ENCODE measurements at places on chromosomes 11 and 22. TPM values are rescaled to one million over a fixed set of nuclear protein-coding genes. Genes with fewer than 3 reads are reported as not detected.

CCS gene
- 13.5 TPM for total RNA-seq

PAMR1 gene
- total RNA-seq: 172 TPM

KDELR3 gene
- total RNA-seq: 43.1 TPM

ZNF280B gene
- 0.88 TPM for total RNA-seq

MRGPRX1 gene
- total RNA-seq: not detected

QSER1 gene
- 79.4 TPM for total RNA-seq

OR4D6 gene
- not detected for total RNA-seq

APOBEC3A gene
- total RNA-seq: not detected

GLYATL2 gene
- not detected for total RNA-seq

C22orf31 gene
- not detected for total RNA-seq

OR51E2 gene
- 1.8 TPM for total RNA-seq

DNA sequence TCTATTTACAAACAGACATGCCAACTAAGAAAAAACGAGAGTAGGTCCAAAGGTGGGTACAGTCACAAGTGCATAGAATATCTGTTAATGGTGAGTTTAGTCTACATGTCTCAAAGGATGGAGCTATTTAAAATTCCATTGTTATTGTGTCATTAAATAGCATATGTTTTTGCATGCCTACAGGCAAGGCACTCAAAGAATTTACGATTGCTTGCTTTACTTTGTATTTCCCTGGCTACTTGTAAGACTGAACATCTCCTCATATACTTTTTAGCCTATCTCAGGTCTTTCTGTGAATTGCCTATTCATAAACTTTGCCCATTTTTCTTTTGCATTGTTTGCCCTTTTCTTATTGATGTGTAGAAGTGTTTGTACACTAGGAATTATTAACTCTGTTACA lies 39.7 kb downstream of the DEUP1 start:
- DNase-seq: no peak

GRCh38 chr22:19909350-19910179 lies 32.0 kb upstream of the COMT start:
- DNase-seq: peak; percentile 84

- DNase-seq: no peak
Measured at GRCh38 chr11:126375726-126376125, 20.2 kb downstream of the ST3GAL4 start.

- DNase-seq: no peak
Measured at GRCh38 chr22:37896181-37896592, 9.9 kb upstream of the MICALL1 start.

GRCh38 chr11:45104790-45105084 lies 41.7 kb upstream of the PRDM11 start:
- no peak for DNase-seq

DNA sequence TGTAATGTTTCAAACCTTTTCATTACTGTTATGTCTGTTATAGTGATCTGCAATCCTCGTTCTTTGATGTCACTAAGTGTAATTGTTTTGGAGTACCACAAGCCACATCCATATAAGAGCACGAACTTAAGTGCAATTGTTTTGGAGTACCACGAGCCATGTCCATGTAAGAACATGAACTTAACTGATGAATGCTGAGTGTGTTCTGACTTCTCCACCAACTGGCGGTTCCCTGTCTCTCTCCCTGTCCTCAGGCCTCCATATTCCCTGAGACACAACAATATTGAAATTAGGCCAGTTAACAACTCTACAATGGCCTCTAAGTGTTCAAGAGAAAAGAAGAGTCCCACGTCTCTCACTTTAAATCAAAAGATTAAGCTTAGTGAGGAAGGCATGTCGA lies 23.5 kb downstream of the TESMIN start:
- no peak for DNase-seq

DNA sequence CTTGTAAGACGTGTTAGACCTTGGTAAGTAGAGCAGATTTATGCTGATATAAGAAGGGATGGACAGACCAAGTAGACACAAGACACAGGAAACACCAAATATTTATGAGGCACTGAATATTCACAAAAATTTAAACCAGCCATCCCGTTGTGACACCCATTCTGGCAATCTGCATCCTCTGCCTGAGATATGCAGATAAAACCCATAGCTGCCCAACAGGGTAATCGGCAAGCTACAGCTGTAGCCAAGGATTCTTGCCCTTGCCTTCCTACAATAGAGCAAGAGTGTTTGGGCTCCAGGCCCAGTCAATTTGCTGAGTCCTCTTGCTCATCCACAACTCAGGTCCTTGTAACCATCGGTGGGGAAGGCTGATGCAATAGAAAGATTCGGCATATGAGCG lies 18.5 kb upstream of the MPZL2 start:
- no peak for DNase-seq

DNA sequence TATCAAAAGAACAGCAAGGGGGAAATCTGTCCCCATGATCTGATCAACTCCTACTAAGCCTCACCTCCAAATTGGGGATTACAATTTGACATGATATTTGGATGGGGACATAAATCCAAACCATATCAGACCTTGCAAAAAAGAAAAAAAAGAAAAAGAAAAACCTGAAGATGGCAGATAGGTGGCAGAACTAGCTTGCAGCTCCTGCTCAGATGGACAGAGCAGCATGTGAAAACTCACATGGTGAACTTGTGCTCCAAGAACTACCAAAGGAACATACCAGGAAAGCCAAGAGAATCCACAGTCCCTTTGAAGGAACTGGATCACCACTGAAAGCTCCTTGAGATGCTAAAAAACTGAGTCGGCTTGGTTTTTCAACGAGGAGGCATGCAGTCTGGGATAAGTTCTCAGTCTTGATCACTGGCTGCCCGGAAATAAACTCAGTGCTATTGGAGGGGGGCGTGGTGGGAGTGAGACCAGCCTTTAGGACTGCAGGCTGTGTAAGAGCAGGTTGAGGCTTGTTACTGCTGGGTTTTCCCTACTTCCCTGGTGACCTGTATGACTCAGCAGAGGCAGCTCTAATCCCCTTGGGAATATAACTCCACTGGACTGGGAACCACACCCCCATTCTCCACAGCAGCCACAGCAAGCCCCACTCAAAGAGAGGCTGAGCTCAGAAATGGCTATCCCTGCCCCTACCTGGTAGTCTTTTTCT lies 358.3 kb upstream of the ARHGAP42 start:
- no peak for DNase-seq

DNA sequence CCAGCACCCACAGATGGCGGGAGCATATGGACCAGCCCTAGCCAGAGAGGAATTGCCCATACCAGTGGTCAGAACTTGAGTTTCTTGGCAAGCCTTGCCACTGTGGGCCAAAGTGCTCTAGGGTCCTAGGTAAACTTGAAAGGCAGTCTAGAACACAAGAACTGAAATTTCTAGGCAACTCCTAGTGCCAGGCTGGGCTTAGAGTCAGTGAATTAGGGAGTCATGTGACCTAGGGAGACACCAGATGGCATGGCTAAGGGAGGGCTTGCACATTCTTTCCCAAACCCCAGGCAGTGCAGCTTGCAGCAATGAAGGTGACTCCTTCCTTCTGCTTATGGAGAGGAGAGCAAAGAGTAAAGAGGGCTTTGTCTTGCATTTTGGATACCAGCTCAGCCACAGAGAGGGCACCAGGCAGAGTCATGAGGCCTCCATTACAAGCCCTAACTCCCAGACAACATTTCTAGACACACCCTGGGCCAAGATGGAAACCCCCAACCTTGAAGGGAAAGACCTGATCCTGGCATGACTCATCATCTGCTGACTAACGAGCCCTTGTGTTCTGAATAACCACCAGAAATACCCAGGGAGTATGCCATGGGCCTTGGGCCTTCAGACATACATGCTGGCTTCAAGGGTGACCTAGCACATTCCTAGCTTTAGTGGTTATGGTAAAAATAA lies 19.2 kb upstream of the OR56A3 start:
- no peak for DNase-seq

GRCh38 chr11:118258410-118258809 lies 5.7 kb downstream of the MPZL2 start:
- DNase-seq: no peak

- DNase-seq: no peak
Measured at GRCh38 chr22:30219049-30219654, 27.4 kb downstream of the LIF start.

DNA sequence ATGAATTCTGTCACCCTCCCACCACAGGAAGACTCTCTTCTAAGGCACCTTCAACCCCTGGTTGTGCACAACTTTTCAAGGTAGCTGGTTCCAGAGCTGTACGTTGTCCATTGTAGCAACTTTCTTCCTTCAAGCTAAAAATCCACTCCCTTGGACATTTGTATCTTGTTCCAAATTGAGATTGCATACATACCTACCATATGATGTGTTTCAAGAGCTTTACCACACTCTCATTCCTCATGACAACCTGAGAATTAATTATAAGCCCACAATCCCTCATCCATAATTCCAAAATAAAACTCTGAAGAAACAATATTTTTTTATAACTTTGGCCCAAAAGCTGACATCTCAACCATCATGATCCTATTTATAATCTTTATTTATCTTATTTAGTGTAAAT lies 3.0 kb downstream of the OR52W1 start:
- no peak for DNase-seq

- no peak for DNase-seq
Measured at GRCh38 chr11:71451596-71452198, 1.3 kb upstream of the NADSYN1 start.

- no peak for DNase-seq
Measured at GRCh38 chr22:17013396-17014100, 5.5 kb upstream of the GAB4 start.

- no peak for DNase-seq
Measured at GRCh38 chr11:23423104-23423503, 562.8 kb upstream of the CCDC179 start.

- DNase-seq: no peak
Measured at GRCh38 chr11:118406599-118407166, 5.3 kb downstream of the ATP5MG start.

DNA sequence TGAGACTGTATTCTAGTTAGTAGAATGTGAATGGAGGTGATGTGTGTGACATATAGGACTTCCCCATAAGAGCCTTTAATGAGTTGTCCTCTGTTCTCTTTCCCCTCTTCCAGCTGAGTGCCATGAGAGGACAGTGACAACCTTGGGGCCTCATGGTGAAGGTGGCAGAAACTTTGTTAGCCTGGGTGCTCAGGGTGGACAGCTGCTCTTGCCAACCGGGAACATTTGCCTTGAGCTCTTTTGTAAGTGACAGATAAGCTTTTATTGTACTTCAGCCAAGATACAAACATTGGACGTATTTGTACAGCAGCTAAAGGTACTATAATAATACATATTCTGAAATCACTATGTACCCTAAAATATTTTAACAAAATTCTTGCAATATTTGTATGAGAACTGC lies 33.0 kb upstream of the PLET1 start:
- no peak for DNase-seq

GRCh38 chr11:73237471-73238290 lies 19.6 kb downstream of the P2RY2 start:
- no peak for DNase-seq

- DNase-seq: no peak
Measured at GRCh38 chr11:85752201-85752889, 58.6 kb downstream of the SYTL2 start.

DNA sequence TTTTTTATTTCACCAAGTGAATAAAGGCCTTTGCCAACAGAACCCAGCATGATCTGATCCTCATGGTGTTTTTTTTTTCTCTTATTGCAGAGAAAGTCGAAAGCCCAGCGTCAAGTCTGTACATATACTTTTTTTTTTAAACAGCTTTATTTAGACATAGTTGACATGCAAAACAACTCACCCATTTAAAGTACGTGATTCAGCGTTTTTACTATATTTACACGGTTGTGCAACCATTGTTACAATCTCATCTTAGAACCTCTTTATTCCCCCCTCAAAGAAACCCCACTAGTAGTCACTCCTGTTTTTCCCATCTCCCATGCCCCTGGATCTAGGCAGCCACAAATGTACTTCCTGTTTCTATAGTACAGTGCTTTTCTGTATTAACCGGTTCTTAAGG lies 20.6 kb upstream of the AP1B1 start:
- DNase-seq: no peak

- DNase-seq: no peak
Measured at GRCh38 chr11:2766166-2766565, 66.4 kb upstream of the KCNQ1OT1 start.

GRCh38 chr11:35009944-35010342 lies 93.5 kb downstream of the PDHX start:
- DNase-seq: no peak

- no peak for DNase-seq
Measured at GRCh38 chr22:23531966-23532705, 48.0 kb downstream of the IGLL1 start.

- no peak for DNase-seq
Measured at GRCh38 chr11:58742981-58743880, 11.5 kb upstream of the GLYAT start.

DNA sequence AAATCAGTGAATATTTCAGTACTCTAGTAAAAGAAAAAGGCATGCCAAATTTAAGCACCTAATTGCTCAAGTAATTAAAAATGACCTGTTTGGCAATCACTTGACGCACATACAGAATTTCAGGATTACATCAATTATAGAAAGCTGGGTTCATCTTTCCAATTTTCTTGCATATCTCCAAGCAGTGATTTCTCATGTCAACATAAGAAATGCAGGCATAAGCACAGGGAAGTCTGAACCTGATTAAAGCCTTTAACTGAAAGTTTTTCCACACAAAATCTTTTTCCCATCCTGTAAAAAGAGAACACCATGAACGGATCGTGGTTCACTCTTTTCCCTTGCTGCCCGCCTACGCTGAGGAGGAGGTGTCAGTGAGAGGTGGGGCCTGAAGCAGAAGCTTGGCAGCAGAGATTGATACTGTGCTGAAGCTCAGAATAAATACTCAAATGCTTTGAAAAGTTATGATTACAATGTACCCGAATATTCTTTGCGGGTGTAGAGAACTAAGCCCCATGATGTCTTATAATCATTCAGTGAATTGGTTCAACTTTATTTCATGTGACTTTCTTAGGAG lies 704.1 kb upstream of the CCDC90B start:
- DNase-seq: peak; percentile 19

DNA sequence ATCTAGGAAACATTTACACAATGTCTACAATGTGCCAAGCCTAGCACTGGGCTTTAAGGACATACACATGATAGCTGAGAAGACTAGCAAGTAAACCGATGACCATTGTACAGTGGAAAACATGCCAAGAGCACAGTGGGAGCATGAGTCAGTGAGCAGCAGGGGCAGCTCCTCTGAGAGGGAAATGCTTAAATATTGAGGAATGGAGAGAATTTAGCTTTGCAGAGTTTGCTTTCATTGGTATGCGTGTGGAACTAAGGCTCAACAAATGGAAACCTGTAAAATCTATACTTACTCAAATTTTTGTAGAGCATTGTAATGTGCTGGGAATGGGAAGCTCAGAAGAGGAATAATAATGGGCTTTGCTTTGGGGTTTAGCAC lies 282.3 kb downstream of the ST3GAL4 start:
- DNase-seq: no peak

DNA sequence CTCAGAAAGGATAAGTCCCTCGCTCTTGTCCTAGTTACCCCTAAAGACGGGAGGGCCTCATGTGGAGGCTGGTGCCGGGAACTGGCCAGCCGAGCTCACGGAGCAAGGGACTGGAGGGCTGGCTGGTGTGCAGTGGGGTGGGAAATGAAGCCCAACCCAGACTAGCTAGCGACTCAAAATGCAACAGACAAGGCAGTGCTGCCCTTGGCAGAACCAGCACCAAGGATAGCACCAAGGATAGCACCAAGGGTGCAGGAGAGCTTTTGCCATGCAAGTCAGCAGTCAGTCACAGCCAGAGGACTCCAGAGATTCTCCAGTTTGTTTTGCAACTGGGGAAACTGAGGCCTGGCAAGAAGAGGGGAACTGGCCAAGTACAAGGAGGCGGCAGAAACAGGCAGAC lies 6.5 kb upstream of the BATF2 start:
- no peak for DNase-seq

All from uterus (tissue), 4 donors.